ENCODE measurements at places on chromosomes 5 and 9.
A peak's percentile ranks its signal among the peaks of the same experiment; 100 is the strongest.

GRCh38 chr5:102902135-102902448 lies 147.0 kb downstream of the PAM start:
- no peak for DNase-seq

- DNase-seq, result no peak
These were observed 8.8 kb downstream of the SPARC start for GRCh38 chr5:151677776-151678545.

DNA sequence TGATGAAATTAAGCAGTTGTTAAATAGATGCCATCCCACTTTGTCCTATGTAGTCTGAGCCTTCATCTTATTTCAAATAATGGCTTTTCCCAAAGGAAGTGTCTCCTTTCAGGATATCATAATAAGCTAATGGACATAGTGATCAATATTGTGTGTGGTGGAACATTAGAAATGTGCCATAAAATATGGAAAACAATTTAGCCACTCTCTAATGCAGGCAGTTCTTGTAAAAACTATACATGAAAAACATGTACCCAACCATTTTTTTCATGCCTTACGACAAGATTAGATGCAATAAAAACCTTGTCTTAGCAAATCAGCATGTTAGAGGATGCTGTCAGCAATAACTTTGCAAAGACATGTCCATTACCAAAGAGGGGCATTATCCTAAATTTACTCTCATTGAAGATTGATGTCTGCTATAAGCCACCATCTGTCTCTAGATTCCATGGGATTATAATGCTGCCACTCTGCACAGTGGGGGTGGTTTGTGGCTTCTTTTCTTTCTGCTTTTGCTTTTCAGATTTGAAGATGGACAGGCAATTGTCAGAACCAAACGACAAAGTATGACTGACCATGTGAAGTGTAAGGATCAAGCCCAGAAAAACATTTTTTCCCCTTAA lies 724.0 kb upstream of the ZNF608 start:
- DNase-seq, result no peak

GRCh38 chr9:10260501-10260900 lies 352.3 kb downstream of the PTPRD start:
- DNase-seq, result no peak

DNA sequence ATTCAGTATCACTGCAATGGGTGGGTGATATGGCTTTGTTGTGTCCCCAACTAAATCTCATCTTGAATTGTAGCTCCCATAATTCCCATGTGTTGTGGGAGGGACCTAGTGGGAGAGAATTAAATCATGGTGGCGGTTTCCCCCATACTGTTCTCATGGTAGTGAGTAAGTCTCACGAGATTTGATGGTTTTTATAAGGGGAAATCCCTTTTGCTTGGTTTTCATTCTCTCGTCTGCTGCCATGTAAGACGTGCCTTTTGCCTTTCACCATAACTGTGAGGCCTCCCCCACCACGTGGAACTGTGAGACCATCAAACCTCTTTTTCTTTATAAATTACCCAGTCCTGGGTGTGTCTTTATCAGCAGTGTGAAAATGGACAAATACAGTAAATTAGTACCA lies 9.5 kb upstream of the NANS start:
- DNase-seq, result no peak

- no peak for DNase-seq
These were observed 79.4 kb downstream of the PTTG1 start for GRCh38 chr5:160500786-160501779.

GRCh38 chr5:95671826-95672225 lies 11.0 kb downstream of the SPATA9 start:
- no peak for DNase-seq

GRCh38 chr9:131475111-131475955 lies 27.4 kb upstream of the POMT1 start:
- no peak for DNase-seq

GRCh38 chr5:126354858-126355731 lies 68.1 kb upstream of the GRAMD2B start:
- no peak for DNase-seq

- DNase-seq, result no peak
These were observed 278.4 kb downstream of the EBF1 start for GRCh38 chr5:158821331-158821730.

DNA sequence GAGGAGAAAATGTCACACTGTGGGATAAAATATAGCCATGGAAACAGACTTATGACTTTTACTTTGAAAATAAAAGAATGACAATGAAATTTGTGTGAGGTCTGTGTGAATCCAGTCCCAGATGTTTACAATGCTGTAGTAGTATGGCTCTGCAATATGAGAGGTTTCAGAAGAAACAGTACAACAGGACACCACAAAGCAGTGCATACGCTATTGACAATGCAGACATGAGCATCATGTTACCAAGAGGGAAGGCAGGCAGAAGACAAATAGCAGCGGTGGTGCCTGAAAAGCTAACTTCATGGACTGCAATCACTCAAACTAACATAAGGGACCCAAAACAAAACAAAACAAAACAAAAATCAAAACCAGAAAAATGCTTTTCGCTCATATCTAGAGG lies 1.8 kb downstream of the FGF10 start:
- no peak for DNase-seq

- DNase-seq, result peak; percentile 72
These were observed 20.8 kb downstream of the CAVIN4 start for GRCh38 chr9:100598641-100599145.

GRCh38 chr5:41527201-41527779 lies 16.9 kb upstream of the PLCXD3 start:
- DNase-seq, result no peak

DNA sequence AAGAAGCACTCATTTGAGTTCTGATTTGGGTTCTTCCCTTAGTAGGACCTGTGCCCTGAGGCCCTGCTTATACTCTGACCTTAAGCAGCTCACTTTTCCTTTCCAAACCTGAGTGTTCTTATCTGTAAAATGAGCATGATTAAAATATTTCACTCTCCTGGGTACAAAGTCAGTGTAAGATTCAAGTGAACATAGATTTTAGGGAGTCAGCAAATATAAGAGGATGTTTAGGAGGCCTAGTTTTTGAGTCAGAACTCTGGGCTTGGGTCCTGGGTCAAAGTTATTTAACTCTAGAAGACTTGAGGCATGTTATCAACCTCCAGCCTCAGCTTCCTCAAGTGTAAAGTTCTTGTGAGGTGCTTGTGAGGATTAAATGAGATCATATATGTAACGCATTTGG lies 8.7 kb upstream of the SPARC start:
- DNase-seq, result no peak

- no peak for DNase-seq
These were observed 237.4 kb upstream of the PIK3R1 start for GRCh38 chr5:67978171-67978570.

- no peak for DNase-seq
These were observed 24.2 kb downstream of the TNIP1 start for GRCh38 chr5:151056379-151057325.

- DNase-seq, result no peak
These were observed 2.2 kb downstream of the RACK1 start for GRCh38 chr5:181241393-181241975.

- DNase-seq, result no peak
These were observed 488 bp downstream of the SKIC3 start for GRCh38 chr5:95554331-95554646.

DNA sequence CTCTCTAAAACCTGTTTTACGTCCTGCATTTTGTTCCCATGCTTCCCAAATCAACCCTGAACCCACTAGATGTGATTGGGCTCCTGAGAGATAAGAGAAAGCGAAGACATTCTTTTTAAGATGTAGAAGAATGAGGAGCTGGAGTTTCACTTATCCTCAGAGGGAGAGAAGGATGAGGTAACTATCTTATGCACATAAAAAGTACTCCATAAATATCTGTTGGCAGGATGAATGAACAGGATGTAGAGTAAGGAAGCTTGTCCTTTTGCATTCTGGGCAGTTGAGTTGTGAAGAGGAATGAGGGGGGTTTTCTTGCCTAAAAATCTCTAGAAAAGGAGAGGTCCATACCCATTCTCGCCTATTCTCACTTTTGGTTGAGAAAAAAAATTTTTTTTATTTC lies 163.2 kb downstream of the UNC13B start:
- DNase-seq, result no peak

DNA sequence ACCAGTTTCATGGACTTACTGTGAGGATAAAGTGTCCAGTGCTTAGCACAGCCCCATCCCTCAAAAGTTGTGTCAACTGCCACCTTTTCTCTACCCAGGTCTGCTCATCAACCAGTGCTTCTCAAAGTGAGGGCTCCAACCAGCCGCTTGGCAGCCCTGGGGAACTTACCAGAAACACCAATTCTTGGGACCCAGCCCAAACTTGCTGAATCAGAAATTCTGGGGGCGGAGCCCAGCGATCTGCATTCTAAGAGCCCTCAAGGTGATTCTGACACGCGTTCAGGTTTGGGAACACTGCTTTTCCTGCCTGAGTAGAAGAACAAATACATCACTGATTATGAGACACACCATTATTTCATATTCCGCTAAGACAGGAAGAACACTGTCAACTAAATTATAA lies 132.0 kb downstream of the NSG2 start:
- no peak for DNase-seq

- DNase-seq, result no peak
These were observed 78.2 kb downstream of the FAM114A2 start for GRCh38 chr5:153960269-153961215.

Data from left renal pelvis (tissue), 4 donors.